ENCODE measurements at places on chromosomes 16 and 17.

DNA sequence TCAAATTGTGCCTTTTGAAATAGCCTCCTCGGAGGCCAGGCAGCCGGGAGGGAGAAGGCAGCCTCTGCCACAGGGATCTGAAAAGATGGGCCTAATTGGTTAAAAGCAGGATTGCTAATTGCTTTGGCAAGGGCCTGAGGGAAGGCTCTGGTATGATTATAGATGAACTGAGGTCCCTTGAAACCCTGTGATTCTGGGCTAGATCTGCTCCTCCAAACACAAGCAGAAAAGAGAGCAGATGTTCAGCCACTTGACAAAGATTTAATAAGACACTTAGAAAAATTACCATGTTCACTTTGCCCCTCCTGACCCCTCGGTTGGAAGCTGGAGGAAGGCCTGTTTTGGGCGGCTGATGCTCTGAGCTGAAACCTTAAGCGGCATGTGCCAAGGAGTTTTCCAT, 209.5 kb upstream of the MPHOSPH6 start:
- no peak for DNase-seq

DNA sequence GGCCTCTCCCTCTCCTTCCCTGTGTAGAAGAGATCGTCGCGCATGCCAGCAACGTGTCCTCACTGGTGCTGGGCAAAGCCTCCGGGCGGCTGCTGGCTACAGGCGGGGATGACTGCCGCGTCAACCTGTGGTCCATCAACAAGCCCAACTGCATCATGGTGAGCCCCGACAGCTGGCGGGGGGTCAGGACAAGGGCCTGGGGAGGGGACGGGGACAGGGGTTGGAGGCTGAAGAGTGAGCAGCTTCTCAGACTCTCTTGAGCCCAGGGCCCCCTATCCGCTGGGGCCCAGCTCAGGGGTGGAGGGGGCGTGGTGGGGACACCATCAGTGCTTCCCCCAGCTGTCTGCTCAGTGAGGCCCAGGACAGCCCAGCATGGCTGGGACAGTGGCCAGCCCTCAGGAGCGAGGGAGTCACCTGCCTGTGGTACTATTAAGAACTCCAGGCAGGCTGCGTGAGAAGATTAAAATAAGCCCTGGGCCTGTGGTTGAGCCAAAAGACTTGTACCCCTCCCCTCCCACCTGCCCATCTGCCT, 6.2 kb downstream of the KATNB1 start:
- no peak for DNase-seq

DNA sequence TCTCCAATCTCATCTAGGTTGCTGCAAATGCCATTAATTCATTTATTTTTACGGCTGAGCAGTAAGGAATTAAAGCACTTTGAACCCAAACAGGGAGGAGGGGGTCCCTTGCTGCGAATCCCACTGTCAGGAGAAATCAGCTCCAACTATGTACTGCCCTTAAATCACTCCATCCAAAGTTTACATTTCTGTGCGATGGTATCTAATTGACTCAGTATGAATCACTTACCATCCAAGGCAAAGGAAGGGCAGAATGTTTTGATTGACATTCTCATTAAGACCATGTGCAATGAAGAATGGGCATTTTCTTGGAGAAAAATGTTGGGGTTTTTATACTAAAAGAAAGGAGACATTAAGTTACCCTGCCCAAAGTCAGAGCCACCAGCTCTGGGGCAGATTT, 47.7 kb upstream of the XYLT1 start:
- no peak for DNase-seq

DNA sequence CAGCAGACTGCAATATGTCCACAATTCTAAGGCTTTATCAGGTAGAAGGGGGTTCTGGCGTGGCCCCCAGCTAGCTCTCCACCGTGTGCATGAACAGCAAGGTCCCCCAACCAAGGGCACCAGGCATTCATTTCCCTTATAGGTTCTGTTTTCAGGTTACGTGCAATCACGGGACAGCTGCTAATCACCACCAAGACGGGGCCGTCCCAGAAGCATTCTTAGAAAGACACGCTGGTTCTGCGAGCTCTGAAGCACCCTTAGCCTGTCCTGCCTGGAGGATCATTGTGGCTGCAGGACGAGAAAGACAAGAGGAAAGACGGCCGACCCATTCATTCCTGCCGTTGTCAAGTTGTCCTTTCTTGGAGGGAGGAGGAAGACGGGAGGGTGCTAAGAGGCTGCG, 302.9 kb downstream of the SOX9 start:
- DNase-seq: no peak

- DNase-seq: no peak
Measured at GRCh38 chr16:5072334-5073278, 963 bp downstream of the ALG1 start.

DNA sequence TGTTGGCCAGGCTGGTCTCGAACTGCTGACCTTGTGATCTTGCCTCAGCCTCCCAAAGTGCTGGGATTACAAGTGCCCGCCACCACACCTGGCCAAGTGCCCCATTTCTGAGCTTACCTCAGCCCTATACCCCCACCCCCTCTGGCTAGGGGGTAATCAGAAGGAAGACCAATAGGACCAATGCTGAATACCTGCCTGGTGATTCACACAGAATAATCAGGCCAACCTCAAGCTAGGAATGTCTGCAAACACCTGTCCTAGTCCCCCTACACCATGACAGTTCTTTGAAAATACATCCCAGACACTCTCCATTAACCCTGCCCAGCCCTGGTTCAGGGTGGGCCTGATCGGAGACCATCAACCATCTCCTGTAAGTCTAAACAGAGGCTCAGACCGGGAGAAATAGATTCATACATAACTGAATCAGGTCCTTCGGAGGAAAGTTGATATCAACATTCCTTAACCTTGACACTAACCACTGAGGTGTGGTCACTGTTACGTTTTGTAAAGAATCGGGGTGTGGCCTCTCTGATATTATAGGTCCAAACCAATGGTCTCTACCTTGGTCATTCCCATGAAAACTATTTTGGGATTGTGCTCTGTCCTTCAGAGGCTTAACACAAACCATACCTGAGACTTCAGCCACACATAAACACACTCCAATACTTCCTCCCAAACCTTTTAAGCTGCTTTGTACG, 130.8 kb downstream of the GAS7 start:
- DNase-seq: no peak

- DNase-seq: no peak
Measured at GRCh38 chr16:16067127-16067526, 117.7 kb downstream of the ABCC1 start.

DNA sequence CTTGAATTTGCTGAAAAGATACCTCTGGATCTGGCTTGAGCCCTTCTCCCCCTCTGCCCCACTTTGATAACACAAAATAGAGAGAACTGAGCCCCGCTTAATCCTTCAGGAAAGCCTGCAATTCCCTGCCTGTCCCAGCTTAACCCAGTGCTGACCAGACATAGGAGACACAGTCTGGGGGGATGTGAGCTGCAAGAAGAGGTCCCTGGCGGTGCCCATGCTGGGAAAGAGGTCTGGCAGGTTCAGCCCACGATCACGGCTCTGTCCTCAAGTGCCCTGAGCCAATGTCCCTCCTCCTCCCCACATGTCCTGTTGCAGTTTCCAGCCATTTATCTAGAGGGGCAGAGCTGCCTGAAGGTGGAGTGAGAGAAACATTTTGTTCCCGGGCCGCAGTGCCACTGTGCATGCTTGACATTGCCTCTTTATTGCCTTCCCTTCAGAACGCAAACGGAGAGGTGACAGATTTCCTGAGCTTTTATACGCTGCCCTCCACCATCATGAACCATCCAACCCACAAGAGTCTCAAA, 29.0 kb downstream of the PLCD3 start:
- DNase-seq: no peak

- DNase-seq: no peak
Measured at GRCh38 chr16:83134638-83135037, 507.9 kb downstream of the CDH13 start.

DNA sequence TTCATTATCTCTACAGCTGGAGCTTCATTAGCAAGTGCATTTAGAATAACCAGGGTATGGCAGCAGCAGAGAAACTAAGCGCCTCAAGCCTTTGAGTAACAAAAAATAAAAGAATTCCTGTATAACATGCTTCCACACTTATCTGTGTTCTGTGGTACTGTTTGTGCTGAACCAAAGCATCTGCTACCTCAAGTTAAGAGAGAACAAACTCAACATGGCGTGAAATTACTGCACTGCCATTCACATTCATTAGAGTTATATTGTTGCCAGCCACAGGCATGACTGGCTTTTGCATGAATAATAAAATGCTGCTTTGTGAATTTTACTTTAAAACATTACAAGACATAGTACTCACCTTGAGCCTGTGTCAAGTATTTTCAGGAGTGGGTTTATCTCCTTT, 76.6 kb downstream of the NLK start:
- DNase-seq: no peak
